ENCODE measurements at places on chromosomes 5 and 9.

DNA sequence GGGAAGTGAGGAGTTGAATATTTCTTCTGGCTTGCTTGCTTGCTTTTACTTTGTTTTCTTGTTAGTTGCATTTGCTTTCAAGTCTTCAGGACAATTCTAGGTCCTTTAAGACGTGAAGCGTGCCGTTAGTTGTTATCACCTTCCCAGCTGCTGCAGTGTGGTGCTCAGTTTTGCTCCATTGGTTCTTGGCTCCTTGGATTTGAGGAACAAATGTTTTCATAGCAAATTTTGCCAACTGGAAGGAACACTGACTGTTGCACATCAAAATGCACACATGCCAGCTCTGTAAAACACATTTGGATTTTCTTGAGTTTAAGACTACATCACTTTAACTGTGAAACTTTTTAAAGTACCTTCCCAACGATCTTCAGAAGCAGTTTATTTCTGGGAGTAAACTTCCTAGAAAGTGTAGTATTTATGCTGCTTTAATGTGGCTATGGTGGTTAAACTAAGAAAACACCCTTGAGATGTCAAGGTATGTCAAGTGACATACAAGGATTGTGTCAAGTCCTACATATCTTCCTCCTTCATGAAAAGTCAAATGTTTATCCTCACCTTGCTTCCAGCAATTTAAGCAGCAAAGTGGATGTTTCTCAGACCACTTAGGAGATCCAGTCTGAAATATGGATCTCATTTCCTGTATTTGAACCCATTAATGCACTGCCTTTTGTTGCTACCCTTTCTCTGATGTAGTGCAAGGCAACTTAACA is 24.9 kb downstream of the MOCS2 start:
- DNase-seq, result no peak

GRCh38 chr9:2424619-2425033 is 197.0 kb upstream of the VLDLR start:
- DNase-seq, result no peak

DNA sequence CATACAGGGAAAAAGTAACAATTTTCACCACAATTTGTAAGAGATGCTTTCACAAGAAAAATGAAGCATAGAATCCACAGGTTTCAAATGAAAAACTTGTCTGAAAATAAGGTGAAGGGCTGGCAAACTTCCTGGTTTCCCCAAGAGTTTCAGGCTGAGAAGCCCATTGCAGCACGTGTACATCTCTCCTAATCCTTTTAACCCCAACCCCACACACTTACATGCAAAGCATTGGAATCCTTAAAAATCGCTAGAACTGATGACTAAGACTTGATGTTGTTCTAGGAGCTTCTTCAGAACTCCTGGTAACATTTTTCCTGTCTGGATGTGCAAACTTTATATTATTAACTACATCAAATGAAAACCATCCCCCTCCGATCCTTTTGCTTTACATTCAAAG is 317.8 kb upstream of the RGMB start:
- no peak for DNase-seq

- no peak for DNase-seq
Observed at GRCh38 chr5:149423049-149423793, 44.1 kb upstream of the IL17B start.

- no peak for DNase-seq
Observed at GRCh38 chr5:35152733-35153132, 77.6 kb downstream of the PRLR start.

- no peak for DNase-seq
Observed at GRCh38 chr9:27362447-27363210, 65.7 kb upstream of the EQTN start.

GRCh38 chr9:124869466-124869985 is 7.6 kb downstream of the ARPC5L start:
- DNase-seq, result no peak

GRCh38 chr5:180648658-180649296 is 623 bp downstream of the FLT4 start:
- DNase-seq, result no peak

GRCh38 chr5:11355491-11355890 is 548.8 kb downstream of the CTNND2 start:
- DNase-seq, result no peak

GRCh38 chr9:109830545-109830944 is 50.5 kb downstream of the PALM2AKAP2 start:
- DNase-seq, result no peak

DNA sequence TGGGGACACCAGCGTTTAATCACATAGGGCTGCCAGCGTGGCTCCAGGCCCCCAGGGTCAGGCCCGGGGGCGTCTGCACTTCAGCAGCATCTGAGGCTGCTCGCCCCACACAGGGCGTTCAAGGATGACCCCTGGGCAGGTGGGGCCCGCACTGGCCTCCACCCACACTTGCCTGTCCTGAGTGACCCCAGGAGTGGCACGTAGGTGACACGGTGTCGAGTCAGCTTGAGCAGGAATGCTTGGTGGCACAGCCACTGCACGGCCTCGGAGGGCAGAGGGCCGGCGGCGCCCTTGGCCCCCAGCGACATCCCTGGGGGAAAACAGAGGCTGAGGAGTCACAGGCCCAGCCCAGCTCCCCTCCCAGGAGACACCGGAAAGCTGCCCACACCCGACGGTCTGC is 29.0 kb downstream of the SLC6A18 start:
- DNase-seq, result no peak

DNA sequence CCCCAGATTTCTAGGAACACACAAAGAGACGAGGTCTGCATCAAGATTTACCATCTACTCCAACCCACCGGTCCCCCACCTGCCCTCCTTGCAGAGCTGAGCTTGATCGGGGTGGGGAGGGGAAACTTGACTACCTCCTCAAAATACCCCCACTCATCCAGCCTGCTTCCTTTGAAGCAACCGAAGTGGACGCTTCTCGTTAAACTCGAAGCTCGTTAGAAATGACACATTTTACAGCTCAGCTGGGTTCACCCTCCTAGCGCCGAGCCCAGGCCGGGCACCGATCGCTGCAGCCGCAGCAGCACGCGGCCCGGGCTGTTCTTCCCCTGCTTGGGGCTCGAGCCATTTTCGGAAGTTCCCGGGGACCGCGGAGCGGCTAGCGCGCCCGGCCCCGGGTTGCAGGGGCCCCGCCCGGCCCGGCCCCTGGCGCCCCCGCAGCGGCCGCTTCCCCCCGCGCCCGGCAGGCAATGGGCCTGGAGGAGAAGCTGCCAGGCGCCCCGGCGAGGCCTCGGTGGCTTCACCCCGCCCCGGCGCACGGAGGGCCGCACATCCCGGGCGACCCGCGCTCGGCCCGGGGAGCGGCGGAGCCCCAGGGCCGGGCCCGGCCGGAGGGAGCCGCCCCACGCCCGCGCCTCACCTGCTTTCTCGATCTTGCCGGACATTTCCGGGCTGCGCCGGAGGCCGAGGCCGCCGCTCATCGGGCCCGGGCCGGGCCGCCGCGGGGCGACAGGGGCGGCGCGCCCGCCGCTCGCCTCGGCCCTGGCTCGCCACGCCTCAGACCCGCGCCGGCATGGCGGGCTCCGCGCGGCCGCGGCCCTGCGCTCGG is 530 bp downstream of the RAPGEF1 start:
- peak; percentile 37 for DNase-seq

DNA sequence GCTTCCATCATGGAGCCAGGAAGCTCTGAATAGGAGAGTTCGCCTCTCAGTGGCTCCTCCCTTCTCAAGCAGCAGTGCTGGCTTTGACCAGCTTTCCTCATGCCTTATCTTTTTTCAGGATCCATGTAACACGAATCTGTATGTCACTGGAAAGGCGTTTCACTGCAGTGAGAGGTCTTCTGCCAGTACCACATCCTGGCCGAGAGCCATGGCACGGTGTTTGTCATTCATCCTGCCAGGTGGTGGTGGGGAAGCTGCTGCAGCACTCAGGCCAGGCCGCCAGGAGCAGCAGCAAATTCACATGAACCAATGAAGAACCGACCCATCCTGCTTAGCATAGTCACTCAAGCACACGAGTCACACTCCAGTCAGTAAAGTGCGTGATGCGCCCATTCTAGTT is 179.0 kb downstream of the FANCC start:
- no peak for DNase-seq

DNA sequence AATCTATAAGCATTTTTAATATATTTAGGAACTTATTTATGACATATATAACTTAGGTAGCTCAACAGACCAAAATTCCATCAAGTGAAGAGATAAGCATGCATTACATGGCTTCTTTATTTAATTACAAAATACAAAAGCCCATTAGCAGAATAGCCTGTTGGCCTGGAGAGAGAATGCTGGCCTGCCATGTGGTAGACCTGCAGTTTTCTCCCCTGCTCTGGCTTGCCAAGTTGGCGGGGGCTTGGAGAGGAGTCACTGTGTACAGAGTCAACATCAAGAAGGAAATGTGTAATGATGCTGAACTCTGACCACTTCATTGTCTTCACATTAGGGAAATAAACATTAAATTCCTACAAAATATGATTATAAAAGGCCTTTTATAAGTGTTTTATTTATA is 69.8 kb upstream of the CNTLN start:
- DNase-seq, result no peak

- no peak for DNase-seq
Observed at GRCh38 chr5:127898551-127899213, 184.9 kb upstream of the SLC12A2 start.

Measured in CD4-positive, alpha-beta T cell treated with Interleukin-15 for 4 hours (primary cell).